ENCODE measurements at places on chromosomes 1 and 21.
A peak's percentile ranks its signal among the peaks of the same experiment; 100 is the strongest.

DNA sequence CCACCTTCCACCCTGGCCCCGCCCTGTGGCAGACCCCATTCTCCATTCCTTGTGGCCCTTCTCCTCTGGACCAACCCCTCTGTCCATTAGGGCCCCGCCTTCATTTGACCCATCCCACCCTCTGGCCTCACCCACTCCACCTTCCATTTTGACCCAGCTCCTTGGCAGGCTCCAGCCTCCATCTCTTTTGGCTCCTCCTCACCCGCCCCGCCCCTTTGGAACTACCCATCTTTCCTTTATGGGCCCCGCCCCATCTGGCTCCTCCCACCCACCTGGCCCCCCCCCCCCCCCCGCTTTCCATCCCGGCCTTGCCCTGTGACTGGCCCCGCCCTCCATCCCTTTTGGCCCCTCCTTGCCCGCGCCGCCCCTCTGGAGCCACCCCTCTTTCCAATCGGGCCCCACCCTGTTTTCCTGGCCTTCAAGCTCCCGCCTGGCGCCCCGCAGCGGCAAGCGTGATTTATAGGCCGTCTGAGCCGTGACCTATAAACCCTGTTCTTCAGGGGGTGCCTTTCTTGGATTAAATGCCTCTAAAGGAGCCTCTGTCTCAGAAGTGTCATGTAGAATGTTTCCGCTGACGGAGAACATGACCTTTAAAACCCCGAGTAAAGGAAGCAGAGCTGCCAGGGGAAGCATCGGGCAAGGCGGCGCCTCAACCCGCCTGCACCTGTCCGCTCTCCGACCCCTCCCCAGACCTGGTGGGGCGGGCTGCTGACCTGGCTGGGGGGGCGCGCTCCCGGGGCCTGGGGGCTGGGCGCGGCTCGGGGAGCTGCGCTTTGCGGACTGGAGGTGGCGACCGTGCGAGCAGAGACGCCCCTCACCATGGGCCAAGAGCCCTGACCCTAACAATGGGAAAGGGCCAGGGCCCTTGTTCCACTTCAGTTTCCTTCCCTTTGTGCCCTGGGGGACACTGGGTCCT is 178.0 kb downstream of the CAMTA1 start:
- DNase-seq: peak; percentile 86

- DNase-seq: no peak
Measured at GRCh38 chr1:14955402-14955801, 198.1 kb upstream of the TMEM51 start.

DNA sequence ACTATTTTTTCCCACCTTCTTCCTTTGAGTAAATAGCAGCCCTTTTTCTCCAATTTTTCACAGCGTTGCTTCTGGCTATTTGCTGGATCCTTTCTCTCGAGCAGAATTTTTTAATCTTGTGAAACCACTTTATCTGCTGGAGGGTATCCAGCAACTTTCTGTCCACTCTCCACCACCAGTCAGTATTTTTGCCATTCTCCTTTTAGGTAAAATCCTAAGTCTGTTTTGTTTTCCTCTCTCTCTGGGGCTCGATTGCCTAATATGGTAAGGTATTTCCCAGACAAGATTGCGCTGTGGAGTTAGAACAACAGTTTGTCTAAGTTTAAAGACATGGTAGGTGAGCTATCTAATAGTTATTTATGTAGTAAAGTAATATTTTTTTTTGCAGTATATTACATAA is 156.9 kb downstream of the PPP1R12B start:
- DNase-seq: no peak

- no peak for DNase-seq
Measured at GRCh38 chr1:160859166-160859565, 3.5 kb downstream of the CD244 start.

- DNase-seq: no peak
Measured at GRCh38 chr1:162666006-162666645, 33.9 kb downstream of the DDR2 start.

GRCh38 chr1:180967558-180967957 is 54.9 kb downstream of the KIAA1614 start:
- no peak for DNase-seq

GRCh38 chr21:45559216-45560105 is 17.2 kb upstream of the SLC19A1 start:
- no peak for DNase-seq

GRCh38 chr1:22320587-22321344 is 130.9 kb upstream of the ZBTB40 start:
- no peak for DNase-seq

GRCh38 chr1:209364716-209365115 is 218.8 kb upstream of the CAMK1G start:
- peak; percentile 46 for DNase-seq

- no peak for DNase-seq
Measured at GRCh38 chr1:226993814-226994585, 53.9 kb downstream of the COQ8A start.

GRCh38 chr1:159781992-159782391 is 1.2 kb downstream of the DUSP23 start:
- DNase-seq: no peak

DNA sequence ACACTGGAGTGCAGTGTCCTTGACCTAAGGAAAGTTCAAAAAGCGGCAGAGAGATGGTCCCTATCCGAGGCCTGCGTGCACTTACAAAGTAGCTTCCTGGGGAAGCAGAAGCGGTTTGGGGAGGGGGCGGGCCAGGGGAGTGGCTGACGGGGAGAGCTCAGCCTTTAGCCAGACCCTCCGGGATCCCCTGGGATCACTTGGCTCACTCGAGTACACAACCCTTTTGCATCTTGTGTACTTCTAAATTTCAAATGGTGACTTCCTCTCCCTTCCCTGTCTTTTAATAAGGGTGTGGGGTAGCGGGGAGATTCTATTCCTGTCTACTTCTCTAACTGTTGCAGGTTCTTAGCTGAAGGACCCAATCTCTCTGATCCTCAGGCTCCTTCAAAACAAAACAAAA is 18.1 kb upstream of the SNX27 start:
- DNase-seq: no peak

All from RWPE2 (cell line).